ENCODE measurements at places on chromosomes 3 and 15.

DNA sequence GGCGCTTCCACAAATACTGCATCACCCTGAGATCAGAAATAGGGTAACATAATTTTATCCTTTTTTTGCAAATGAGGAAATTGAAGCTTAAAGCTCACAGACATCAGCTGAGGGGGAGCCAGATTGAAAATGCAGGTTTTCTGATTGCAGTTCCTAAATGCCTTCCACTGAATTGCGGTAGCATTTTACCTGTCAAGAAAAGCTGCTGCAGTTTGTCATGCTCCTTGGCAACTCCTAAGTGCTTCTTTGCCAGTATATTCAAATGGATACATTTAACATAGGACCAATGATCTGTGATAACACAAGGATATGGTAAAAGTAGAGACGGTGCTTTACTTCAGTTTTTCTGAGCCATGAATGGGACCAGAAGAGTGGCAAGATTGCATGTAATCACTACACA, 50.5 kb downstream of the SPATA16 start:
- no peak for DNase-seq

GRCh38 chr3:14522129-14522691, 17.9 kb downstream of the GRIP2 start:
- DNase-seq: no peak

DNA sequence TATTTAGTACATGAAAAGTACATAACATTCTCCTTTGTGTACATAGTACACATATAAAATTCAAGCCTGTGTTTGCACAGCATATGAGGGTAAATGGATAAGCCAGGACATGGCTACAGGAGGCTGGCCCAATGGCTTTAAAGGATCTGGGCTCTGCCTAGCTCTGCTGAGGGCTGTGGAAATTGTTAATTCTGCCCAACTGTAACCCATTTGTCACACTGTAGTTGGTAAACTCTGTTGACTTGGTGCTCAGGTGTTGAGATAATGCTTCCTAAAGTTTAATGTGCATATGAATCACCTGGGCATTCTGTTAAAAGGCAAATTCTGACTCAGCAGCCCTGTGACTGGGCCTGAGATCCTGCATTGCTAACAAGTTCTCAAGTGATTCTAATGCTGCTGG, 196.5 kb upstream of the ZPLD1 start:
- no peak for DNase-seq

- no peak for DNase-seq
These were observed 7.5 kb downstream of the PCSK6 start for GRCh38 chr15:101481917-101482525.

- no peak for DNase-seq
These were observed at the start of the genes CCR5AS and CCRL2 for GRCh38 chr3:46406788-46407611. CCR5AS (minus strand) TSS chr3:46407066. CCRL2 (plus strand) TSS chr3:46407259; CDS start chr3:46408080, 821 bp downstream.

DNA sequence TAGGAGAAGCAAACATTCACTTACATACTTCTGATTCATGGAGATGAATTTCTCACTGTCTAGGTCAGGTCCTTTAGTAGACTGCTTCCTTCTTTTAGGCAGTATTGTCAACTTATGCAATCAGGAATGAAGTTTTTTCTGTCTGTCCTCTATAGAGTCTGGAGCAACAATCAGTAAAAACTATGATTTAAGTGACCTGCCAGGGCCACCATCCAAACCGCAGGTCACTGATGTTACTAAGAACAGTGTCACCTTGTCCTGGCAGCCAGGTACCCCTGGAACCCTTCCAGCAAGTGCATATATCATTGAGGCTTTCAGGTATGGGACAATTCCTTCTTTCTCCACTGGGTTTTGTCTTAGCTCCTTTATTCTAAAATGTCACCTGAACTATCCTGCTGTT, 523.1 kb downstream of the ROBO2 start:
- no peak for DNase-seq

DNA sequence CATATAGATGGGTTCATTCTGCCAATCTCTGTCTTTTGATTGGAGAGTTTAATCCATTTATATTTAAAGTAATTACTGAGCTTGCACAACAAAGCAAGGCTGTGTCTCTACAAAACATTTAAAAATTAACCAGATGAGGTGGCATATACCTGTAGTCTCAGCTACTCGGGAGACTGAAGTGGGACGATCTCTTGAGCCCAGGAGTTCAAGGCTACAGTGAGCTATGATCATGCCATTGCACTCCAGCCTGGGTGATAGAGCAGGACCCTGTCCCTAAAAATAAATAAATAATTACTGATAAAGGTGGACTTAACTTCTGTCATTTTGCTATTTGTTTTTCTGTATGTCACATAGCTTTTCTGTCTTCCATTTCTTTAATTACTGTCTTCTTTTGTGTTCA, 78.1 kb downstream of the PDE8A start:
- DNase-seq: no peak

- no peak for DNase-seq
These were observed 204.4 kb downstream of the FAM43A start for GRCh38 chr3:194890091-194890490.

DNA sequence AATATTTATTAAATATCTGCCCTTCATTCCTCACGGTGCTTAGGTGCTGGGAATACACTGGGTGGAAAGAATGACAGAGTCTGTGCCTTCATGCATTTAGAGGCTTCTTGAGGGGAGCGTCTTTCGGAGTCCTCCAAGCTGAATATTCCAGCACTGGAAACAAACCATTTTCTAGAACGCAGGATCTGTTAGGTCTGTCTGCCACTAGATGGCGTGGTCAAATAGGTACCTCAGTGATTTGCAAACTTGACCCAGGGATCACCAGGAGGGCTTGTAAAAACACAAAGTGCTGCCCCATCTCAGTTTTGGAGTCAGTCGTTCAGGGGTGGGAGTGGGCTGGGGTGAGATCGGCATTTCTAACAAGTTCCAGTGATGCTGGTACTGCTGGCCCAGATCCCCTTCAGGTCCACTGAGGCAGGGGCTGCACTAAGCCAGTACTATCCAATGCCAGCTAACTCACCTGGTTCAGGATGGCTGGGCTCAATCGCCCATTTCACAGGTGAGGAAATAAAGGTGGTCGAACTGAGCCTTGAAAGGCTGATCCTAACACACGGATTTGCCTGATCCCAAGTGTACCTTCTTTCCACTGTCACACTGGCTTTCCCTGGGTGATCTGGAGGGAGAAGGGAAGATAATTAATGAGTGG, 14.8 kb downstream of the ARNT2 start:
- DNase-seq: no peak

DNA sequence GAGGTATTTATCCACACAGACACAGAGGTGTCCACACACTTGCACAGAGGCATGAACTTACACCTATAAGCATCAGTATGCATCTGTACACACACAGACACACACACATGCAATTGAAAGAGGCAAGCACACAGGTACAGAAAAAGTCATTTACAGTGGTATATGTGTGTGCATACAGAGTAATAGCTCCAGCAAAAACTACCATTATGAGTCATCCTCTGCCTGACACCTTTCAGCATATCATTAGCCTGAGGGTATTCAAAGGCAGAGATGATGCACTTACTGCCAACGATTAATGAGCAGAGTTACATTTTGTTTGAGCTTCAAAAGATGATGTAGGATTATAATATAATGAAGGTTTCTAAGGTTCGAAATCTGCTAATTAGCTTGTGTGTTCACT, 100.3 kb upstream of the TPRG1 start:
- no peak for DNase-seq

- no peak for DNase-seq
These were observed 30.3 kb downstream of the SUCLG2 start for GRCh38 chr3:67624078-67624477.

DNA sequence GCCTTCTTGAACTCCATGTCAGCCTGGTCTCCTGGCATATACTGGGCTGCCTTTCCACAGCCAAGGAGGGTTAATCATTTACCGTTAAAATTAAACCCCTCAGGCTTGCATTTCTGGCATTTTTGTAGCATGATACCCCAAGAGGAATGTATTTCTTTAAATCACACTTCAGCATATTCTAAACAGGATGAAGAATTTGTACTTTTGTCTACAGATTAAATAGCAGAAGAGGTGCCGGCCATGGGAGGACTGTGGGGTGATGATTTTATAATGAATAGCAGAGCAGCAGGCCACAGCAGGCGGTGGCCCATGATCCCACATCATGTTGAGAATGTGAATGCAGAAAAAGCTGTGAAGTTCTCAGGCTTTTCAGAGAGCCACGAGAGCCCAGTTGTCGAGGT, 90.2 kb downstream of the ARNT2 start:
- DNase-seq: no peak

DNA sequence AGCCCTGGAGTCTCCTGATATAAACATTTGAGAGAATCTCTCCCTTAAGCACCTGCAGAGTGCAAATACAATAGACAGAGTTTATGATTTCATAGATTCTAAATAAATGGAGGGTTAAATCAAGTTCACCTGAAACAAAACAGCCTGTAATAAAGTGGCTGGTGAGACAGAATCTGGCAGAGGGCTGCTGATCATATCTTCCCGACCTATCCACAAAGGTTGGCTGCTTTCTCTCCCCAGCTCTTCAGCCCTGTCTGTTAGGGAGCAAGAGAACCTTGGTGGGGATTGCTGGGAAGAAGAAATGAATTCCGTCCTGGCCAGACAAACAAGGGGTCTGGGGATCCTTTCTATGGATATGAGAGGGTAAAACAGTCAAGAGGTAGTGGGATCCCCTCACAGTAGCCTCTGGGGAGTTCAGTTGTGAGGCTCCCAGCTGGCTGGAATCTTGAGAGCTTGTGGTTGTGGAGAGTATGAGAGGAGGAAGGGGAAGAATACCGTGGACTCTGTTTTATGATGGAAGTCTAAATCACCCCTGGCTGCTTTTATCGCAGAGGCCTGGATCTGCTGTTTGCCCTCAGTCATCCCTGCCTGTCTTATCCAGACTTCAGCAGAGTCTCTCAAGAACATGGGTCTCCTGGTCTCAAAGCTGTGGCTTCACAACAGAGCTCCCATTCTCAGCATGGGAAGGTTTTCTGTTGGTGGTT, 451.3 kb downstream of the NTRK3 start:
- DNase-seq: no peak

- DNase-seq: no peak
These were observed 396.7 kb upstream of the PDZRN3 start for GRCh38 chr3:74021449-74021848.

DNA sequence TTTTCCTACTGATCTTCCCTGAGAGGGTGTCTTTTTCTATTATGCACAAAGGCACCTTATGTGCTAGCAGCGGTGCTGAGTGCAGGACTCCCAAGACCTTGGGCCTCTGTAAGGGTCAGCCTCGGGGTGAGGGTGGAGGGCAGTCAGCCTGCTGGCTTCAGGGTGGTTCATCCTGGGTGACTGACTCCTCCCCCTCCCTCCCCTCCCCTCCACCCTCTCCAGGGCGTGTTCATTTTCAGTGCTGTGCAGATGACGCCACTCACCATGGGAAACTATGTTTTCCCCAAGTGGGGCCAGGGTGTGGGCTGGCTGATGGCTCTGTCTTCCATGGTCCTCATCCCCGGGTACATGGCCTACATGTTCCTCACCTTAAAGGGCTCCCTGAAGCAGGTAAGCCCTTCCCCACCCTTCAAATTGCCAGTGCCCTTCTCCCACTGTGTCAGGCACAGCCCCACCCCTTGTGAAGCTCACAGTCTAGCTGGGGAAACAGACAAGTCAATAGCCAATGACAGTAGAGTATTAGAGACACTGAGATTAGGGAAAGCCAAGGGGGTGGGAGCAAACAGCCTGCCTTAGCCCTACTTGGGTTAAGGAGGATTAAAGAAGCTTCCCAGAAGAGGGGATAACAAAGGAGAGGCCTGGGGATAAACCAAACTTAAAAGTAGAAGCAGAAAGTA, 41.9 kb downstream of the SLC6A1 start:
- DNase-seq: no peak

- DNase-seq: no peak
These were observed 35.7 kb upstream of the BLM start for GRCh38 chr15:90681480-90681879.

DNA sequence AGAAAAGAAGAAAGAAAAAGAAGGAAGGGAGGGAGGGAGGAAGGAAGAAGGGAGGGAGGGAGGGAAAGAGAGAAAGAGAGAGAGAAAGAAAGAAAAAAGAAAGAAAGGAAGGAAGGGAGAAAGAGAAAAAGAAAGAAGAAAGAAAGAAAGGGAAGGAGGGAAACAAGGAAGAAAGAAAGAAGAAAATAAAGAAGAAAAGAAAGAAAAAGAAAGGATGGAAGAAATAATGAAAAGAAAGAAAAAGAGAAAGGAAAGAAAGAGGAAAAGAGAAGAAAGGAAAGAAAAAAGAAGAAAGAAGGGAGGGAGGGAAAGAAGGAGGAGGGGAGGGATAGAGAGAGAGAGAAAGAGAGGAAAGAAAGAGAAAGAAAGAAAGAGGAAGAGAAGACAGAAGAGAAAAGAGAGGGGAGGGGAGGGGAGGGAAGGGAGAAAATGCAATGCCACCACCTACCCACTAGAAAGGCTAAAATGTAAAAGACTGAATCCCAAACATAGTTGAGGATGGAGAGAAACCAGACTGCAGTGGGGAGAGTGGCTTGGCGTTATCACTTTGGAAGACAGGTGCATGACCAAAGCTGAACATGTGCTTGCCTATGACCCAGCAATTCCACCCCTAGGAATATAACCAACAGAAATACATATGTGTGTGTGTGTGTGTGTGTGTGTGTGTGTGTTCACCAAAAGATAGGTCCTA, 66.9 kb upstream of the KLF13 start:
- DNase-seq: no peak

DNA sequence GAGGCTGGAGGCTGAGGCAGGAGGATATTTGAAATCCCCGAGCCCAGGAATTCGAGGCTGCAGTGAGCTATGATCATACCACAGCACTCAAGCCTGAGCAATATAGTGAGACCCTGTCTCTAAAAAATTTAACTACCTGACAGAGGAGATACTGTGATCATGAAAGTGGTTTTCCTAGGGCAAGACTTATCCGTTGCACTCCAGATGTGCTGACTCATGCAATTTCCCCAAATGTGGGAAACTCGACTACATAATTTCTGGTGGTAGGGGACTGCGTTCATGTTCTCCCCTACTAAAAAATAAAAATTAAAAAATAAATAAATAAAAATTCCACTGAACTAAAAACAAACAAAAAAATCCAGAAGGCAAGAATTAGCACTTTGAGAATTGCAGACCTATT, 271.7 kb downstream of the SHQ1 start:
- DNase-seq: no peak

DNA sequence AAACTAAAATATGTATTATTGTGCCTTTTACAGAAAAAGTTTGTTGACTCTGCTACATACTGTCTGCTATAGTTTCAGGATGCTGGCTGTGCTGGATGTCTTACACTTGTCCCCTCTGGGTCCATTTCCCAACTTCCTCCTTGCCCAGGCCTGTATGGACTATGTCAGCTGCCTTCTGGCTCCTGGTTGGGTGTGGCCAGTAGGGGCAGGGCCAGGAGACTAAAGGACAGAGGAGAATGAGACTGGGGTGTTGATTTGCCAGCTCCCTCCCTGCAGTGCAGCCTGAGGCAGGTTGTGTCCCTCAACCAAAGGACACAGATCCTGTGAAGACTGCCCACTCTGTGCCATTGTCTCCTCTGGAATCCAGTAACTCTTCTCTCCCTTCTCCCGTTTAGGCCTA, 90.6 kb upstream of the UBE2E2 start:
- DNase-seq: no peak

DNA sequence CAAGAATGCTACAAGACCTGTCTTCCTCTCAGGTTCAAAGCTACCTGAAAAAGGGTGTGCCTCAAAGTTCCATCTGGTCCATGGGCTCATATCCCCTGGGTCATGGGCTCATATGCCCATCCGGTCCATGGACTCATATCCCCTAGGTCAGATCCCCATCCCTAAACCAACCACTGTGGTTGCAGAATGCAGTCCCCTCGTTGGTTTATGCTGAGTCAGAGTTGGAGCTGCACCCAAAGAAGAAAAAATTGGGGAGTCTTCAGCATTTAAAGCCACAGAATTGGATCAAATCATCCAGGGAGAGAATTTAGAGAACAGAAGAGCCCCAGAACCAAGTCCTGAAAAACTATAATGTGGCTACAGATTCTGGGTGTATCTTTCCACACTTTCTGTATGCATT, 71.5 kb upstream of the IL12A start:
- DNase-seq: no peak
